ENCODE measurements at places on chromosomes 7 and 10.

DNA sequence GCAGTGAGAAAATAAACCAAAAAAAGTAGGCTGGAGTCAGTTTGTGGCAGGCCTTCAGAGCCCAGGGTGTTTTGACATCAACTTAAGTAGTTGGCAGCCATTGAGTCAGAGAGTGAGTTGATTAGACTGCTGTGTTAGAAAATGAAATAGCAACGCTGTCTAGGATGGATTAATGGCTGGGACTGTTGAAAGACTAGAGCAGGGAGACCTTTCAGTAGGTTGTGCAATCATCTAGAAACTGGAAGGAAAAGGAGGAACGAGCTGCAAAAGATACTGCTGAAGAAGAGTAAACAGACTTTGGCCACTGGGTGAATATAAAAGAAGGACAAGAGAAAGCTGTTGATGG, 28.6 kb upstream of the TRIL start:
- no peak for DNase-seq

GRCh38 chr7:140383954-140384713, 14.2 kb downstream of the SLC37A3 start:
- no peak for DNase-seq

DNA sequence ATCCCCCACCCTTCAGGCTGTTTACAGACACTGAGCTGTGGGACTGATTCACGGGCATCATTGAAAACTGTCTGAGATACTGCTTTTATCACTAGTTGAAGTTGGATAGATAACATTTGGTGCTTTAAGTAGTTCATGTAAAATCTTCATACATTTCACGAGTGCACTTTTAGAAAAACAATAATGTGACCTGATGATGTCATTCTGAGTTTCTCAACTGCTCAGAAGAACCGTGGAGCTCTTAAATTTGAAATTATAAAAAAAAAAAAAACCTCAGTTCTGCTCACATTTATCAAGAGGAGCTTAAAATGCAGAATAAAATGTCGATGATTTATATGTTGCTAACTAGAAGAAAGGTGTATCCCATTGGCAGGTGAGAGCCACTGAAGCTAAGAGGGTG, 81.5 kb downstream of the GALNT11 start:
- no peak for DNase-seq

DNA sequence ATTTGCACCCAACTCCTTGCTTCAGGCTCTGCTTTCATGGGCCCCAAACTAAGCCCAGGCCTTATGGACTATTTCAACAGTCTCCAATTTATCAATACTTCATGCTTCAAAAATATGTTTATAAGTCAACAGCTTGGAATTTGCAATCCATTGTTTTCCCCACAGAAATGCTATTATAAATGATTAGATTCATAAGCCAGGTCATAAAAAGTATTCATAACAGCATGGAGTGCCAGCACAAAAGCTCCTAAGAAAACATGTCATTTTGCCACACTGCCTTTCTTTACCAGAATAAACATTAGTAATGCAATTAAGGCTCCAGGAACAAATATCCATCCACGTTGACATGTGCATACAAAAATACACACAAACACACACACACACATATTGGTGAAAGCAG, 30.1 kb downstream of the OSBPL3 start:
- no peak for DNase-seq

DNA sequence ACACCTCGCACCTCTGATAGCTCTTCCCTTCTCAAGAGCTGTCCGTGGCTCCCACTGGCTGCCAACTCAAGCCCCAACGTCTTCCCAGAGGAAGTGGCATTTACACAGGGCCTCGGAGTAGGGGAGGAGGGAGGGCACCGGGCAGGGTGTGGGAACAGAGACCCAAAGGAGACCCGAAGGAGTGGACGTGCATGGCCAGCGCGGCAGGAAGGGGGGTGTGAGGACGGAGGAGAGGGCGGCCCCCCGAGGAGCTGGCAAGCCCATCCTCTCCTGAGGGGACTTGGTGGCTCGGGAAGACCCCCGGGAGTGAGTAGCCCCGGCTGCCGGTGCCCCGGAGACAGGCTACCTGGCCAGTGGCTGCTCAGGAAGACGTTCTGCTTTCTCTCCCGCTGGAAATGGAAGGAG, 85.9 kb downstream of the FOXL3 start:
- no peak for DNase-seq

DNA sequence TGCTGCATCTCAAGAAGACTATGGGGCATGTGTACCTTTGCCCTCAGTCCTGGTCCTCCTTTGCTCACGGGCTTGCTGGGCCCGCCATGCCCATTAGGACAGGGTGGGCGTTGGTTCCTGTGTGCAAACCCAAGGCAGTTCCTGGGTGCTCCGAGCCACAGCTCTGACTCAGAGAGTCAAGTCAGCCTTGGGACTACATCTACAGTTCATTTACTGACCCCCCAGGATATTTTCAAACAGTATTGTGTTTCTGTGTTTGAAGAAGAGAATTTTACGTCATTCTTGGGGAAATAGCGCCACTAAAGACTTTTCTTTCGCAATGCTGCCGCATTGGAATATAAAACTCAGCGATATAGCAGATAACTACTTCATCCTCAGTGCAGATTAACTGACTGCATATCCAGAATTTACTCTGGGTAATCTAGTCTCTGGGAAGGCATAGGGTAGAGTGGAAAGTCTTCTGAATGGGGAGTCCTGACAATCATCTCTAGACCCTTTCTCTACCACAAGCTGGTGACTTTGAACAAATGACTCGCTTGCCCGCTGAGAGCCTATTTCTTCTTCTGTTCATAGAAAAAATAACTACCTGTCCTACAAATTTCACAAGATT, 638.9 kb upstream of the FZD8 start:
- DNase-seq = no peak

- no peak for DNase-seq
These were observed 54.3 kb downstream of the ASB13 start for GRCh38 chr10:5611899-5612680.

DNA sequence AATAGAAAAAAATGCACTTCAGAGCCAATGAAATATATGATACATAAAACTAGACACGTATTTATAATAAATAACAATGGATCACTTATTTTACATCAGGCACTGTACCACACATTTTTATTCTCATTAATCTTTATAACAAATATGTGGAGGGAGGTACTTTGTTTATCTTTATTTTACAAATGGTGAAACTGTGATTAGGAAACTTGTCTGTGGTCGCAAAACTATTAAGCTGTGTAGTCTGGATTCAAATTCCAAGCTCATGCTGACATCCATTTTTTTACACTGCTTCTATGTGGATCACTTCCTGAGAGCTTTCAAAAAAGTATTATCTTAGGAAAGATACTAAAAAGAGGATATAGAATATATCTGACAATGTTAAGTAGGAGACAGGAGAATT, 978.6 kb downstream of the SORCS1 start:
- no peak for DNase-seq

GRCh38 chr10:33201056-33201780, 133.2 kb downstream of the NRP1 start:
- DNase-seq = no peak

DNA sequence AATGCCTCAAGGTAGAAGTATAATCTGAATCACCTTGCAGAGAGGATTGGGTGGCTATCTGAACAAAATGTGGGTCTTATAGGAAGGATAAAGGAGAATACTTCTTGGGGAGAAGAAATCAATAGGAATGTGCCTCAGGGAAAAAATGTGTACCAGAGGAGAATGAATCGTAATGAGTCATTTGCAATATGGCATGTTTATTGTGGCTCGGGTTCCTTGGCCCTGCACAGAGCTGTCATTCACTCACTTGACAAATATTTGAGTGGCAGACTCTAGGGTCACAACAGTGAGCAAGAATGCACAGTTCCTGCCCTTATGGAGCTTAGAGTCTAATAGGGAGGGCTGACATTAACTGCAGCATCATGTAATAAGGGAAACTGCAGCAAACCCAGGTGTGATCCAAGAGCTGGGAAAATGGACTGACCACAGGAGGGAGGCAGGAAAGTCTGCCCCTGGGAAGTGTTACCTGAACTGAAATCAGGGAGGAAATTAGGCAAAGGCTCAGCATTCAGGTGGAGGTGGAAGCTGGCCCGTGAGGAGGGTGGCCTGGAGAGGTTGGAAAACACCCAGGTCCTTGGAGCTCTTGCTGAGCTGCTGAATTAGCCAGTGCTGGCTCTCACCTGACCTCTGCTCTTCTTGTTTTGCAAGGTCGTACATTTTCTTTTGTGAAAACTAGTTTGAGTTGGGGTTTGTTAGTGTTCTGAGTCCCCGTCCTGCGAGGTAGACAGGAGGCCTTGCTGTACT, 203.9 kb downstream of the FRMD4A start:
- no peak for DNase-seq

DNA sequence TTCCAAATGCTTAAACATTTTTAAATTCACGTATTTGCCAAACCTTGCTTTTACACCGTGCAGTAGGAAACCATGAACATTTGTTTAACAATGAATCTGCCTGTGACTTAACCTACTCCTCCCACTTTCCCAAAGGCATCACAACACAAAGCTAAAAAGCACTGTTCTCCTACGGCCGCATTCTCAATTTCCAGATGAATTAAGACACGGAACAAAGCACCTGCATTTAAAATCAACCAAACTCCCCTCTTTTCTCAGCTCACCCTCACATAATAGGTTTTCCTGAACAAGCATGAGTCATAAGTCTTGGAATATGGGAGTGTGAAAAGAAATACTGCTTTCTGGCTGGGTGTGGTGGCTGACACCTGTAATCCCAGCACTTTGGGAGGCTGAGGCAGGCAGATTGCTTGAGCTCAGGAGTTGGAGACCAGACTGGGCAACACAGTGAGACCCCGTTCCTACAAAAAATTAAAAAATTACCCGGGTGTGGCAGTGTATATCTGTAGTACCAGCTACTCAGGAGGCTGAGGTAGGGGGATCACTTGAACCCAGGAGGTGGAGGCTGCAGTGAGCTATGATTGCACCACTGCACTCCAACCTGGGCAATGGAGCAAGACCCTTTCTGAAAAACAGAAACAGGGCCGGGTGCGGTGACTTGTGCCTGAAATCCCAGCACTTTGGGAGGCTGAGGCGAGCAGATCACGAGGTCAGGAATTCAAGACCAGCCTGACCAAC, 51.7 kb upstream of the CYTH3 start:
- DNase-seq = no peak

DNA sequence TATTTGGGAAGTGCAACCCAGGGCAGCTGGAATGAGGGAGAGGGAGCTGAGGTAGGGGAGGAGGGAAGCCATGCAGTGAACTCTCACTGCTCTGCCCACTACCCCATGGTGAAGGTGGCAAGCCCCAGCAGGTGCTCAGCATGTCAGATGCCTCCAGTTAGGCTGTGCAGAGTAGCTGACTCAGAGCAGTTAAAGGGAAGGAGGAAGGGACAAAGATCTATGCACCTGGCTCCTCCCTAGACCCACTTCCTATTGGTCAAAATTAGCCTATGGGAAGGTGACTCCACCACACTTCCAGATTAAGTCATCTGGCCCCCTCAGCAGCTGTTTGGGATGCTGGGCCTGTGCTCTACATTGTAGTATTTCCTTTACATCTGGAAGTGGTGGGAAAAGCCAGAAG, 125.7 kb upstream of the MTPN start:
- no peak for DNase-seq

GRCh38 chr7:150955519-150956394, 22.4 kb downstream of the KCNH2 start:
- DNase-seq = no peak

DNA sequence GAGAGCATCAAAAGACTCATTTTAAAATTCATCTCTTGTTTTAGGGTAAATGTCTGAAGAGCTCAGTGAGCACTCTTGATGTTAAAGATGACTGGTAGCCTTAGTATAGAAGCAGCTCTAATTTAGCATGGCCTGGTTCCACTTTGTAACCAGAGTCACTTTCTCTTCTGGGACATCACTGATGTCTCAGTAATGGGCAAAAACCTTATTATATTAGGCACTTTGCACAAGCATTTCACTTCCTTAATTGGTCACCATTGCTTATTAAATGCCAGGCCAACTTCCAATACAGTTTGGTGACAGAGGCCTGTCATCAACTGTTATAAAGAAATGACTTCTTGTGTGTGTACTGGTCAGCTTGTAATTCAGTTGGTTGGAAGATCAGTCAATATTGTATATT, 53.0 kb downstream of the STEAP1B start:
- DNase-seq = no peak

GRCh38 chr7:38306914-38307313, 33.5 kb upstream of the TARP start:
- peak; percentile 56 for DNase-seq

GRCh38 chr10:111784436-111784835, 399.1 kb downstream of the GPAM start:
- DNase-seq = no peak

GRCh38 chr10:124171561-124171960, 78.2 kb upstream of the CHST15 start:
- no peak for DNase-seq

DNA sequence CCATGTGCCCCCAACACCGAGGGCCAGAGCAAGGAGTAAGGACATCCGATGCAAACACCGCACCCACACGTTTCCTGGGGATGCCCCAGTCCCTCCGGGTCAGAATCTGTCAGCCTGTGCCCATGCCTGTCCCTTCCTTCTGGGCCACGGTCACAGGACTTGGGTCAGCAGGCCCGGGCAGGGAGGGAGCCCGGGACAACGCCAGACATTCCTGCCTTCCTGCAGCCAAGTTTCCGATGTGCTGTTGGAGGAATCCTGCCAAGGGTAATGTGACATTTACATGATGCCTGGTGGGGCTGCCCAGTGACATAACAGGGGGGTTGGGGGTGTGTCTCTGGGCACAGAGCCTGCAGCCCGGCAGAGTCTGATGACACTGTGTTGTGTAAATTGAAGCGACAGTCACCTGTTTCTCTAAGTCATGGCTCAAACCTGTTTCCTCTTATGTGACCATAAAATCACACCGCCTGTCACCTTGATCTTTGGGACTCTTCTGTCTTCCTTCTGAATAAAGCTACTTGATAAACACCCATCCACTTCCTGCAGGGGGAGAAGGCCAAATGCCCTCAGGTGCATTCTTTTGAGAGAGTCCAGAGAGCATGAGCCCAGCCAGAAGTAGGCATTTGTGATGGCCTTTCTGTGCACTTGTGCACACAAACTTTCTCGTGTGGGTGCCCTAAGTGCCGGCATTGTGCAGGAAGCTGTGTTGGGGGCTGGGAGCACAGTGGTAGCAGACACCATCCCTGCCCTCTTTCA, 175.3 kb upstream of the RHEB start:
- DNase-seq = no peak

DNA sequence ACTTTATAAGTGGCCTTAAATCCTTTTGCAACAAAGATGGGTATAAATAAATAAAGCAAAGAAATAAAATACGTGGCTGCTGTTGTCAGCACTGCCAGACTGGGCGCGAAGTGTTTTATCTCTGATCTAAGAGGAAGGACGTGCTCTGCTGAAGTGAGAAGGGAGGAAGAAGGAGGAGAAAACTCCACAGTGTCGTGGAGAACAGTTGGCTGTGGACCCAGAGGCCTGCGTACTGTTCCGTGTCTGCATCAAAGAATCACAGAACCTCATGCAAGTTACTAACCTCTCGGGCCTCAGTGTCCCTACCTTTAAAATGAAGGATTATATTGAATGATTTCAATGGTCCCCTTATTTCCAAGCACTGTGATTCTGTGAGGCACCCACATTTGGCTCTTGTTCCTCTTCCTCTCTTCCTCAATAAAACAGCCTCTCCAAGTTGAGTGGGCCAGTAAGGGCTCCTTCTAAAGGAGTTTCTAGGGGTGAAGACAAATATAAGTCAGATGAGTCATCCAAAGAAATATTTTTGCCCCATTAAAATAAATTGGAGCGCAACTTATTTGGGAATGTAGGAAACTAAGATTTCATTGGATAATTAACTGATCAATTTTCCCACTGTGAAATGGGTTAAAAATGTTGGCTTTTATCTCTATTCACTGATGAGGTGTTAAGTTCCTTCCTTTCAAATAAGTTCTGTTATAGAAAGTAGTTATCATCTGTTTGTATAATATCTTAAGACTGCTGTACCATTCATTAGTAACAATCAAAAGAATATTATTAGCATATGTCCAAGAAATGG, 126.9 kb upstream of the EFCAB10 start:
- DNase-seq = peak; percentile 7

- DNase-seq = no peak
These were observed 156.0 kb downstream of the ZNF33B start for GRCh38 chr10:42482411-42482810.
